RPMI7951 (cell line): ENCODE measurements at places on chromosomes 7 and 10.

DNA sequence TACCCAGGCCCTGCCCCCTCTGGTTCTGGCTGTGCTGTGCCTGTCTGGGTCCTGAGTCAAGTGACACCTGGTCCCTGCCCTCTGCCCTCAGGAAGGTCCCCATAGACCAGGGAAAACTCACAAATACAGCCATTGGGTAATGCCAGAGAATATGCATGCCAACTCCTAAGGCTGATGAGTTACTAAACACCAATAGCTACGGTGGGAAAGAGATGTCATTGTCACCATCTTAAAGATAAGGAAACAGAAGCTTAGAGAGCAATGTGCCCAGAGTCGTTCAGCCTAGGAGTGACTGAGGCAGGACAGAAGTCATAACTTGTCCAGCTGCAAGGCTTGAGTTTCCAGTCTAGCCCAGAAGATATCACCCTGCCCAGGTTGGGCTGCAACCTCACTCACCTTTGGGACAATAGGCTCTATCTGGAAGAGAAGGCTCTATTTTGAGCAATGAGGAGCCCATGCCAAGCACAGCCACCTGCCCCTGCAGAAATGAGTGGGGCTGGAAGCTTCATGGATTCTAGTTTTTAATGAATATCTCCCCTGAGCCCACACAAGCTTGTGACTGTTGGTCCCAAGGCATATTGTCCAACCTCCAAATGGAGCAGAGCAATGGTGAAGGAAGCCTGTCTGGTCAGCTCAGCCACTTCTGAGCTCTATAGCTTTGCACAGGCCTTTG lies 42.6 kb downstream of the ZNF273 start:
- no peak for DNase-seq

DNA sequence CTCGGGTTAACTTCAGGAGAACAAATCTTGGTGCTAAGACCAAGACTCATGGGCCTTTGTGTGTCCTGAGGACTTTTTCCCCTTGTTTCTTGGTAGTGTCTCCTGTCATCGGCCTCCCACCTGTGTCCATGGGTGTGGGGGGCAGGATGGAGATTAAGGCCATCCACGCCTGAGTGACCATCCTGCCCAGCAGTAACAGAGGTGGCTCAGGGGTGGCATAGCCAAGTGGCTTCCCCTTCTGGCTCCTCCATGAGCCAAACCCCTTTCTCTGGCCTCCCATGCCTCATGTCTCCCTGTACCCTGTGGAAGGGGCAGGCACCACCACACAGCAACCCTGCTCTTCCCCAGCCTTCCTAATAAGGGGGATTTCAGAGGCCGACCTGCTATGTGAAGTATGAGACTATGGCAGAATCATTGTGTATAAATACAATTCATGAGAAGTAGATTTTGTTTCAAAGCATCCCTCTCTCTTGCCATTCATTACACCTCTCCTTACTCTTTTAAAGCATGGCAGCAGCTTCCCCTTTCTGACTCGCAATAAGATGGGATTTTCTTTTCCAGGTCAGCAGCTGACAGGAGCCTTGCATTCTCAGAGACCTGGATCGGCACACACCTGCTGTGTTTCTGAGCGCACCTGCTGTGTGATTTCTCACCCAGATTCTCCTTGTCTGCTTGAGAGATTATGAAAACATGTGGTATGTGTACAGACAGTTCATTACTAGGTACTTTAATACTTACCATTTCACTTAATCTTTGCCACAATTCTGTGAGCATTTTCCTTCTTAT lies 102.5 kb downstream of the XPNPEP1 start:
- DNase-seq: no peak

DNA sequence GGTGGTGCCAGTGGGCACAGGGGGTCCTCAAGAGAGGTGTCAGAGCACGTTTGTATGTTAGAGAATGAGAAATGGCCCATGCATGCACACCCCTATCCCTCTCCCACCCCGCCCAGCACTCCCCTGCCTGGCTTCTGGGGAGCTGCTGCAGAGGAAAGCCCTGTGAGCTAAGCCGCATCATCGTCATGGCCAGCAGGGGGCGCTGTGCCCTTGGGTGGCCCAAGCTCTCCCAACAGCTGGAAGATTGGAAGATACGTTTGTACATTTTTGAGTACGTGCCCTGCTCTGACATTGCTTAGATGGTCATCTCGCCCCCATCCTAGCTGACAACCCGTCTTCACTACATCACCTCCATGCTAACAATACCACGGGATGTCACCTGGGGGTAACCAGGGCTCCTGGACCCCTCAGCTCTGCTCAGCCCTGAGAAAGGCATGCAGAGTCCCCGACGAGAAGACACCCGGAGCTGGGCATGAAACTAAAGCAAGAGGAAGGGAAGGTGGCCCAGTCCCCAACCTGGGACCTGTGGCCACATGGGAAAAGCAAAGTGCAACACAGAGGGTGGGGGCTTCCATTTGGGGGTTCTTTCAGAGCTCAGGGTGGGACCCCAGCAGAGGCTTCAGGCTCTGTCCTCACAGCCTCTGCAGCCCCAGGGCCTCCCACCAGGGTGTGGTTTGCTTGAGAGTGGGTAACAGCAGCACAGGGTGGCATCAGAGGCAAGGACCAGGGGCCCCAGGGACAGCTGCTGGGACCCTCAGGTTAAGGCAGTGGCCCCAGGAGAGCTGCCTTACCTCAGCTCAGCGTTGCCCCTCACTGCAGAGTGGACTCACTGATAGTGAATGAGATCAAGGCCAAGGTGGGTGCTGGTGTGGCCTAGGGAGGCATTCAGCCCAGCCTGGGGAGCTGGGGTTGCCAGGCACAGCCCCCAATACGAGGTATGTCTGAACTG lies 136.6 kb downstream of the PTPN20 start:
- peak; percentile 42 for DNase-seq

- peak; percentile 88 for DNase-seq
Observed at GRCh38 chr10:2509081-2509531, 558.2 kb upstream of the PFKP start.

GRCh38 chr7:139594090-139594489 lies 70.6 kb downstream of the CLEC2L start:
- DNase-seq: no peak

DNA sequence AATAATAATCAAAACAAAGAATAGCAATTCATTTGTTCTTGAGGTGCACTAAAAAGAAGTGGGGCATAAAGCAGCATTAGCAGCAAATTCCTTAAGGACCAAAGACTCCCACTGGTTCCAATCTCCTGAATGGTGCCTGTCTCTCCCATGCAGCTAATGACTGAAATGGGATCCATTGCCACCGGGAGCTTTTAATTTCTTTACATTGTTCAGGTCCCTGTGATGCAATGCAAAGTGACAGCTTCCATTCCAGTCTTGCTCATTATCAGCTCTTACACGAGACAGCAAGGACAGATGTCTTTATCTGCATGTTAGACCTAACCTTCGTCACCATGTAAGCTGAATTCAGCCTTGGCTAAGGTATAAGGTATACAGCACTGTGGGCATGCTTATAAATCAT lies 148.1 kb downstream of the POU6F2 start:
- DNase-seq: no peak

DNA sequence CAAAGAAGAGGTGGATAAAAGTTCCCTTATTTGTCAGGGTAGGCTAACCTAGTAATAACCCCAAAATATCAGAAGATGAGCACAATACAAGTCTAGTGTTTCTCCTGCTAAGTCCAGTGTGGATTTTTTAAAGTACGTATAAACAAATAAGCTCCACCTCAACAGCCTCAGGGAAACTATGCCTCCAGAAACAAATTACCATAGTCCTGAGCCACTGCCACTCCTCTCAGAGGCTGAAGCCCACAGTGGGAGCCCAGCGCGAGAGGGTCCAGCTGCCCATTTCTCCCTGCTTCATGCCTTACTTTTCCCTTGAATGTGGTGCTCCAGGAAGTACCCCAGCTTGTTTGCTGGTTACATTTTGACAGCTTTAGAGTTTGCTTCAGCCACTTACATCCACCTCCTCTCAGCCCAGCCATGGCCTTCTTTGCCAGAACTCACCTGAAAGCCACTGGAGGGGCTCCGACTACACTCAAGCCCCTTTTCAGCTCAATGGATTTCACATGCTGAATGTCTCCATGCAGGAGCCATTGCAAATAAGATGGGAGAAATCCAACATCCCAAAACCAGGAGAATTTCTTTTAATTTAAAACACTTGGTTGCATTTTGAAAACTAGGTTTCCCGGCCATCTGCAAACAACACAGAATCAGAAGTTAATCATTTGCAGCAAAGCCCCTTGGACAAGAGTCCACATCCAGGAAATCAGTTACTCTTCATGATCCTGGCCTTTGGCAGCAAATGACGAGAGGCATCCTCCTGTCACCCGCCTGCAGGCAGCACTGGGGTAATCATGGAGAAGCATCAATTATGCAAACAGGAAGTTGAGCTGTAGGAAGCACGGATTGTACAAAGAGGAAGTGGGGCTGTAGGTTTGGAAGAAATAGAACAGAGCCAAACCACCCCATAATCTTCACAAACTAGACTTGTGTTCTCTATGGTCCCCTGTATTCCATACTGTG lies 138.1 kb downstream of the HERPUD2 start:
- no peak for DNase-seq

GRCh38 chr7:70334871-70335270 lies 736.6 kb downstream of the AUTS2 start:
- no peak for DNase-seq

- no peak for DNase-seq
Observed at GRCh38 chr7:70725448-70725847, 406.5 kb upstream of the GALNT17 start.
